CD4-positive, CD25-positive, alpha-beta regulatory T cell (primary cell): ENCODE measurements at places on chromosomes 1 and 21. TPM values are rescaled to one million over a fixed set of nuclear protein-coding genes. Genes with fewer than 3 reads are reported as not detected.
A peak's percentile ranks its signal among the peaks of the same experiment; 100 is the strongest.

The PKN2 gene
- 41.9 TPM for total RNA-seq

DNA sequence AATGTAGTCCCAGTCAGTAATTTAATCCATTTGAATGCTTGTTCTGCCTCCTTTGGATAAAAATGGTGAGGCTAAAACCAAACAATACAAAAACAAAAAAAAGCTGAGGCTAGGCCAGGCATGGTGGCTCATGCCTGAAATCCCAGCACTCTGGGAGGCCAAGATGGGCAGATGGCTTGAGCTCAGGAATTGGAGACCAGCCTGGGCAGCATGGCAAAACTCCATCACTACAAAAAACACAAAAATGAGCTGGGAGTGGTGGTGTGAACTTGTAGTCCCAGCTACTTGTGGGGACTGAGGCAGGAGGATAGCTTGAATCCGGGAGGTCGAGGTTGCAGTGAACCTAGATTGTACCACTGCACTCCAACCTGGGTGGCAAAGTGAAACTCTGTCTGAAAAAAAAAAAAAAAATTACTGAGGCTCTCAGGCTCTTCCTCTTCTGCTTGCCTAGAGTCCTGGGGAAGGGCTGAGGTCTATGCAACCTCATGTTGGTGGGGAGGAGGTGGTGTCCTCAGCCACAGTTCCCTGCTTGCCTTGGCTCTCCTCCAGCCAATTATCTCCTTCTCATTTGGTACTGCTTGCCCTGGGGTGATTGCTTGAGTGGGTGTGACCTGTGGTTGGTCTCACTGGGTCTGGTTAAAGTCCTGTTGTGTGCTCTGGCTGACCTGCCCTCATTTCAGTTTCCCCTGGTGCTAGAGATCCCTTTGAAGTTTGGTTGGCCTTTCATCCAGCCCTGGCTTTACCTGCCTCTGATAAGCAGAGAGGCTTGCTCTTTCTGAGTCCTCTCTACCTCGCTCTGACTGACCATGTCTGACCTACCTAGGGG lies 20.9 kb downstream of the S1PR1 start:
- DNase-seq: no peak

- peak; percentile 12 for DNase-seq
These were observed 84.2 kb downstream of the LBR start for GRCh38 chr1:225343618-225344017.

- DNase-seq: no peak
These were observed 59.9 kb downstream of the WARS2 start for GRCh38 chr1:119080586-119080985.

DNA sequence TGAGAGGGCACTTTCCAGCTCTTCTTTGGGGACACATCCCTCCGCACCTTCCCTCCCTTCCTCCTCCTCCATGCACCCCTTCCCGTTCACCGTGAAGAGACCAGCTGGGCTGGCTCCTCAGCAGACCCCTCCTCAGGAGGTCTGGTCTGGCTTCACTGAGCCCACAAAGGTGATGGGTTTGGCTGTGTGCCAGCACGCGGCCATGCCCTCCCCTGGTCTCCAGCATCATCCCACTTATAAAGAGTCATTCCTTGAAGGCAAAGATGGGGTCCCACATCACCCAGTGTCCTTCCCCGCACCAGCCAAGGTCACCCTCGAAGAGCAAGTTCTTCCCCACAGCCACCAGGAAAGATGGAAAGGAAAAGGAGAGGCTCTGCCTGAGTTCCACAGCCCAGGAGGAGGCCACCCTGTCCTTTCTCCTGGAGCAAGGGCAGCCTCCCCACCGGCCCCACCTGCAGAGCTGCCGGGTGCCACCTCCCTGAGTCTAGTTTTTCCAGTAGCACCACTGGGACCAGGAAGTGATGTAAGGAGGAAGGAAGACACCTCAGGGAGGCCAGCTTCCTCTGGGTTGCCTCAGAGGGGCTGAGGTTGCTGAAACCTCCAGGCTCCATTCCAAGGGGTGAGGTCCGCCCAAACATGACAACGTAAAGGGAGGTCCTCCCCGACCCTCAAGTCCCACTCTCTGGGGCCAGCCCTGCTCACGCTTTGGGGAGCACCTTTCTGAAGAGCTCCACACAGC lies 32.7 kb downstream of the RIPK4 start:
- no peak for DNase-seq

- no peak for DNase-seq
These were observed 20.4 kb upstream of the SLC2A1 start for GRCh38 chr1:42979036-42979430.

GRCh38 chr1:209430107-209430506 lies 153.4 kb upstream of the CAMK1G start:
- DNase-seq: no peak

GRCh38 chr1:162984699-162985098 lies 84.5 kb upstream of the RGS4 start:
- no peak for DNase-seq

DNA sequence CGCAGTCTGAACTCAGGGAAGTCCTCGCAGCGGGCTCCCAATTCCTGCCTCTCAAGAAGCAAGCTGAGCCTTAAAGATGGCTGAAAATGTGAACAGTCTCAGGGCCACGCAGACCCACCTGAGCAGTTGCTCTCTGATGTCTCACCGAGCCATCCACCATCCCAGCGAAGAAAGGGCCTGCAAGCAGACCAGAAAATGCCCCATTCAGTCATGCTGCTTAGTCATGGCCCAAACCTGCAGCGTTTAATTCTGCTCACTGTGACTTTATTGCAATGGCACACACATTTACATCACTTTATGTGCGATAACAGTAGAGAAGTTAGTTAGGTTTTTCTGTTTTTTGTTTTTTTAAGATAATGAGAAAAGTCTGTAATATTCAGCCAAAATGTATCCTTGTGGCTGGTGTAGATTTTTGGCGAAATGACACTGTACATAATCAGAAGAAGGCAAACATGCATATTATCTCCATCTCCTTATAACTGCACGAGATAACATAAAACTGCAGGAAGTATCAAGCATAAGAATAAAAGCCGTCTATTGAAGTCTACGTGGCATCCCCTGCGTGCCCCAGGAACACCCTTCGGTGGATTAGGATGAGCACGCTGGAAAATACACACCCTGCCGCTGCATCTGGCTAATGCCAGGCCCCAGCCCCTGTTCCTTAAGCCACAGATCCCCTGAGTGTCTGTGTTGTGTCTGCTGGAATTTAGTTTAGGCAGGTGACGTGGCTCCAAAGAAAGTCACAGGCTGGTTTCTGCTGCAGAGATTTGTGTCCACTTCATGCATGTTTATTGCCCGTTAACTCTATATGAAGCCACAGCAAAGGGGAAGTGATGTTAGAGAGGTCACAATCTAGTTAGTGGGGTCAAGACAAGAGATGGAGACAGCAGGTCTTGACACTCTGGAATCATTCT lies 119.8 kb upstream of the IRF2BP2 start:
- DNase-seq: no peak

DNA sequence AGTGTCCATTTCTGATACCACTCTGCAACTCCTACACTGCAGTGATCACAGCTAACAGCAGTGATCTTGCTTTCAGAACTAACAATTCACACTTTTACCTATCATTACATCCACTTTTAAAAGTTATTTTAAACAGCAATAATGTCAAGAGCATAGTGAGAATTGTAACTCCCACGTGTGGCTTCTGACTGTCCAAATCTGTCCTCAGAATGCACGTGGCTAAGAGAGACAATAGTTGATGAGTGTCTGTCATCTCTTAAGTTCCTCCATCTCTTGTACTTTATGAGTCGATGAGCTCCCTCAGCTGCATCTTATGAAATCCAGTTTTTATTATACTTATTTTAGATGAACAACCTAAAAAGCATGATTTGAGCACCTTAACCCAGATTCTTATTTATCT lies 16.5 kb upstream of the CFHR5 start:
- DNase-seq: no peak
